ENCODE measurements at places on chromosomes 5 and 9.

GRCh38 chr5:134493461-134494055, 31.9 kb upstream of the JADE2 start:
- no peak for DNase-seq

GRCh38 chr5:91272858-91273257, 110.3 kb downstream of the ARRDC3 start:
- no peak for DNase-seq

DNA sequence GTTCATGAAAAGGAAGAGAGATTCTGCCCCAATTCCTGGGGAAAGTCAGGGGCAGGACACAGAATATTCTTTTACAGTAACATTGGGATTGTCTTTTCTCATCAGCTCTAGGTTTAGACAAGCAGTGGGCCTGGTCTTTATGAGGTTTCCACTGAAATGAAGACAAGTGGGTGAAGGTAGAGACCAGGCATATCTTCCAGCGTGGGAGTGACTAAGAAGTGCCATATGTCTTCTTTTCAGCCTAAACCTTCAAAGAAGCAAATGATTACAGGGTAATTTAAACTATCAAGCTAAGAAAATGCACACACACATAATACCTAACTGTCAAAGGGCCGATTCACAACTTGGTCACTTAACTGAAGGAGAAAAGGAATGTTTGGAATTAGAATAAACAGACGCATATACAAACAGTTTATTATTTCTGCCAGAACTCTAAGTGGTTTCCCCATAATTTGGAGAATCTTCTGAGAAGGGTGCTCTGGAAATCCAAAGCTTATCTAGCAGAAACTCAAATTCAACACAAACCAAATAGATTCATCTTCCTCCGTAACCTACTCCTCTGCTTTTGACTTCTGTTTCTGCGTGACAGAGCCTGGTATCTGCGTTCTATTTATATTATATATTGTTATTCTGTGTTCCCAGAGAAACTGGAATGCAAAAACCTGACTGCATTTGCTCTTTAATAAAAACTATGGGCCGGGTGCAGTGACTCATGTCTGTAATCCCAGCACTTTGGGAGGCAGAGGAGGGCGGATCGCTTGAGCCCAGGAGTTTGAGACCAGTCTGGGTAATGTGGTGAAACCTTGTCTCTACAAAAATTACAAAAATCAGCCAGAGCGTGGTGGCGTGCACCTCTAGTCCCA, 22.0 kb upstream of the TEK start:
- no peak for DNase-seq

GRCh38 chr5:172110921-172111851, 76.8 kb downstream of the STK10 start:
- no peak for DNase-seq

- DNase-seq: no peak
These were observed 3.3 kb upstream of the SLC2A8 start for GRCh38 chr9:127393645-127394044.

Data from NCI-H510A (cell line).